ENCODE measurements at places on chromosomes 11 and 22. TPM values are rescaled to one million over a fixed set of nuclear protein-coding genes. Genes with fewer than 3 reads are reported as not detected.

The MS4A12 gene
- polyA plus RNA-seq, result not detected

GRCh38 chr22:28981818-28982499 lies 79.7 kb downstream of the C22orf31 start:
- no peak for DNase-seq

The CCDC89 gene
- polyA plus RNA-seq, result 3.0 TPM

- no peak for DNase-seq
Observed at GRCh38 chr11:104968355-104968855, at the start of gene CASP4. TSS of gene CASP4 (minus strand) at chr11:104968574. CDS start at chr11:104968525, 49 bp downstream.

The IFITM10 gene
- 0.10 TPM for polyA plus RNA-seq

Data from right renal pelvis (tissue), 4 donors.